ENCODE measurements at places on chromosomes 6 and 20.

- no peak for DNase-seq
Measured at GRCh38 chr20:61123751-61124368, 128.2 kb upstream of the CDH4 start.

- DNase-seq: no peak
Measured at GRCh38 chr20:56987986-56988385, 278.5 kb downstream of the BMP7 start.

- DNase-seq: no peak
Measured at GRCh38 chr6:157035546-157035945, 258.4 kb downstream of the ARID1B start.

GRCh38 chr6:1310628-1311399 lies 1.1 kb upstream of the FOXQ1 start:
- no peak for DNase-seq

GRCh38 chr20:46222521-46223007 lies 85.7 kb downstream of the CDH22 start:
- DNase-seq: no peak
